HFFc6 (cell line): ENCODE measurements at places on chromosomes 7 and 10. TPM values are rescaled to one million over a fixed set of nuclear protein-coding genes. Genes with fewer than 3 reads are reported as not detected.

- H3K4me3 ChIP-seq: no peak overlapping the region
- peak overlapping the region; percentile 74 for H3K27ac ChIP-seq
- H3K4me1 ChIP-seq: peaks cover 21% of the 10 kb centered on the region
- DNase-seq: peak; percentile 15
Observed at GRCh38 chr10:68594405-68594804, 34.3 kb downstream of the TET1 start.

GRCh38 chr7:26199301-26200037 is 1.1 kb downstream of the HNRNPA2B1 start:
- peaks cover 71% of the 10 kb centered on the region for H3K36me3 ChIP-seq
- H3K4me3 ChIP-seq: peak overlapping the region; percentile 100
- DNase-seq: no peak

GRCh38 chr10:120342115-120342714 is 114.8 kb upstream of the PLPP4 start:
- DNase-seq: no peak
- H3K36me3 ChIP-seq: no peaks in the 10 kb centered on the region
- no peak overlapping the region for H3K27ac ChIP-seq
- H3K4me1 ChIP-seq: no peaks in the 10 kb centered on the region
- no peak overlapping the region for H3K4me3 ChIP-seq

DNA sequence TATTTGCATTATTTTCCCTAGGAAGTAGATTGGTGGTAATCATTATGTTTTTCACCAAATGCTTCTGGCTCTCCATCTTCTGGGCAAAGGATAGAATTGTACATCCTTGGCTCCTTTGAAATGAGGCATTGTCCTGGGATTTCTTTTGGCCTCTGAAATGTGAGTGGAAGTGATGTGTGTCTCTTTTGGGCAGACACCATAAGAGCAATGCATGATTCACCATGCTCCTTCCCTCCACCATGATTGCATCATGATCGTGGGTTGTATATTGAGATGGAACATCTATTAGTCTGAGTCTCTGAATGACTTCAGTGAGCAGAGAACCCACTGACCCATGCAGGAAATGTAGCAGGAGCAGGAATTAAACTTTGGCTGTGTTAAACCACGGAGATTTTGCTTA is 49.2 kb downstream of the ADRA2A start:
- H3K36me3 ChIP-seq: no peaks in the 10 kb centered on the region
- H3K27ac ChIP-seq: no peak overlapping the region
- no peak for DNase-seq
- no peak overlapping the region for H3K4me3 ChIP-seq
- H3K27me3 ChIP-seq: no peaks in the 10 kb centered on the region; the same call in none of the 2 replicates

DNA sequence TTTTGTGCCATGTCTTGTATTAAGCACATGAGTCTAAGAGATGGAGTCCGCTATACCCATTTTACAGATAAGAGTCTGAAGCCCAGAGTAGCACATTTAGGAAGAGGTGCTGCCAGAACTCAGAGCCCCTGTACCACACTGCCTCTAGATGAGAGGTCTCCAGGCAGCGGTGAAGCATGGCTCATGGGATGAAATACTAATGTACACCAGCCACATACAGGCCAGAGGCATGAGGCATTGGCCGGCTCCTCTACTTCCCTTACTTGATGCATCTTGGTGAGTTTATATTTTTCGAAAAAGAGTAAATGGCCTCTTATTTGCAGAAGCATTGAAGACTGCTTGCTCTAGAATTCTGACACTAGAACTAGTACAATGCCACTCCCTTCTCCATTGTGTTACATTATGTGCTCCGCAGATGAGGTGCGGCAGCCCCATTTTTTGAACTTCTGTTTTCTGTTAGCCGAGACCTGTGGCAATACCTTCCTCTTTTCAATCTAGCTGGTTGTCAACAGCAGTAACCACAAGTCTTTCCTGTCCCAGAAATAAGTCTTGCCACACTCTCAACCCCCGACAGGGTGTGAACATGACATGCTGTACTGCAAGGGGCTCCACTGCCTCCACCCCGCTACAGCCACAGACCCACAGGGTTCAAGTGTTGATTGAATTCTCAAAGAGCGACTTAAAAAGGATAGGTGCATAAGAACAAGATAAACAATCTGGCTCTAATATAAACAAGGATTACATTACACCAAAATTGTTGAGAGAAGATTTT is 145.3 kb downstream of the CELF2 start:
- no peak overlapping the region for H3K27ac ChIP-seq
- DNase-seq: no peak
- peaks cover 10% of the 10 kb centered on the region; the same call in 1 of the 2 replicates for H3K36me3 ChIP-seq

AOC1 gene
- not detected in 3 replicates for total RNA-seq

VGF gene
- 0.29 to 0.73 TPM (median 0.34 TPM) in 3 replicates for total RNA-seq

DNA sequence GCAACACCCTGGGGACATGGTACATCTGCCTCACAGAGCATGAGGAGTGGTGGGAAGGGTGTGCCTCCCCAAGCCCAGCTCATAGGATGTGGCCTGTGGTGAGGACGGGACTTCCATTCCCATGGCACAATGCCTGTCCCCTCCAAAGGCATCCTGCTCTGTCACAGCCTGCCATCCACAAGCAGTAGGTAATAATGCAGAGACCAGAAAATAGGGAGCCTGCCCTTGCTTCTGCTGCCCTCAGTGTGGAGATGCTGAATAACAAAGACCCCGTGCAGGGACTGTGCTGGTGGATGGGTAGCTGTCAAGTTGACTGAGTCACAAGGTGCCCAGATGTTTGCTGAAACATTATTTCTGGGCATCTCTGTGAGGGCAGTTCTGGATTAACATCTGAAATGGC is 199.9 kb upstream of the GRB10 start:
- H3K27me3 ChIP-seq: peaks cover 12% of the 10 kb centered on the region
- no peaks in the 10 kb centered on the region for H3K36me3 ChIP-seq
- H3K4me3 ChIP-seq: no peak overlapping the region
- no peak for DNase-seq
- H3K4me1 ChIP-seq: no peaks in the 10 kb centered on the region
- H3K27ac ChIP-seq: no peak overlapping the region

DNA sequence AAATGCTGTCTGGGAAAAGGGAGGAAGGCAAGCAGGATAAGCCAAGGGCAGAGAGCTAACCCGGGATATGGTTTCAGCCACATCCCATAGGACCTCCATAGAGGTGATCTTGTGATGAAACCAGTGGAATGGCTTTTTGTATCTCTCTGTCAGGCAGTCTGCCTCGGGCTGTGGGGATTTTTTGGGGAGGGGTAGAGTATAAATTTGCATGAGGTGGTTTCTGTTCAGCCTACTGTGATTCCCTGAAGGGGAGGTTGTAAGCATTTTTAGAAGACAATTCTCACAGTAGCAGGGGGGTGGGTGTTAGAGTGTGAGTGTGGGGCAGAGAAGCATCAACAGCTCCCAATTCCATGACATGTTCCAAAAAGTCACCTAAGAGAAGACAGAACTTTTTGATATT is 11.8 kb downstream of the OR9A2 start:
- H3K27ac ChIP-seq: no peak overlapping the region
- peaks cover 5% of the 10 kb centered on the region; the same call in 1 of the 2 replicates for H3K27me3 ChIP-seq
- H3K36me3 ChIP-seq: no peaks in the 10 kb centered on the region
- peak overlapping the region; percentile 7; the same call in 1 of the 2 replicates for H3K4me3 ChIP-seq
- DNase-seq: no peak
- H3K4me1 ChIP-seq: peaks cover 46% of the 10 kb centered on the region

- H3K36me3 ChIP-seq: peaks cover 52% of the 10 kb centered on the region
- H3K4me1 ChIP-seq: peaks cover 69% of the 10 kb centered on the region
- H3K4me3 ChIP-seq: peak overlapping the region; percentile 85
Observed at GRCh38 chr7:39659356-39660013, 36.1 kb downstream of the RALA start.

AZGP1 gene
- not detected in 3 replicates for total RNA-seq

DNA sequence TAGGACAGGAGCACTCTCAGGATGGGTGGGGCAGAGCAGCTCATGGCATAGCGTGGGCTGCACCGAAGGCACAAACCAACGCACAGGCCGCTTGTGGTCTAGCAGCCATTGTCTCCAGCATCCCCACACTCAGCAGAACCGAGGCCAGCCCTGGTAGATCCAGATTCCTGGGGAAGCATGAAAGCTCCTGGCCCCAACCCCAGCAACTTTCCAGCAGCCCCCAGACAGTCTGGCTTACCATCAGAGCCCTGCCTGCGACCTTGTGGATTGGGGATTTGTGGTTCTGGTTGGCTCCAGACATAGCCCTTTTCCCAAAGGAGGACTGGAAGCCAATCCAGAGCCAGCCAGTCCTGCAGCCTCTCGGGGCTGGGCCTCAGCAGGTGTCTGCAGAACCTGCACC is 33.8 kb upstream of the MGMT start:
- no peak overlapping the region for H3K4me3 ChIP-seq
- peaks cover 8% of the 10 kb centered on the region for H3K27me3 ChIP-seq
- H3K27ac ChIP-seq: no peak overlapping the region

GRCh38 chr7:84281518-84281917 is 86.9 kb upstream of the SEMA3A start:
- no peak for DNase-seq
- no peak overlapping the region for H3K4me3 ChIP-seq
- no peaks in the 10 kb centered on the region; the same call in 1 of the 2 replicates for H3K27me3 ChIP-seq
- peaks cover 10% of the 10 kb centered on the region; the same call in 1 of the 2 replicates for H3K4me1 ChIP-seq
- H3K36me3 ChIP-seq: peaks cover 9% of the 10 kb centered on the region; the same call in 1 of the 2 replicates

MCU gene
- total RNA-seq: 28.3 and 33.0 TPM in 2 replicates

DNA sequence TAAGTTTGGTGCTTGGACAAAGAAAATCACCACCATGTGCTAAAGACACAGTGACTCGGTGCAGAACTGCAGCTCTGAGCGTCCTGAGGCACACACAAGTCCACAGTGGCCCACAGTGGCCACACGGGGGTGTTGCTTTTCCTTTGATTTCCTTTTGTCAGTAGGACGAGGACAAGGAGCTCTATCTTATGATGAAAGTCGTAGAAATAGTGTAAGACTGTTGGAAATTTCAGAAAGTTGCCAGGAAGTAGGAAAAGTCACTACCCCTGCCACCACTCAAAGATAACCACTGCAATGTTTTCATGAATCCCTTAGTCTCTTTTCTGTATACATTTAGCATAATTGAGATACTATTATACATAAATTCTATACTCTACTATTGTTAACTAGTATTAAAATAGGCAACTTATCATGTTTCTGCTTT is 146.0 kb downstream of the TNS3 start:
- H3K27me3 ChIP-seq: no peaks in the 10 kb centered on the region
- H3K36me3 ChIP-seq: peaks cover 9% of the 10 kb centered on the region; the same call in 1 of the 2 replicates
- DNase-seq: peak; percentile 73
- no peak overlapping the region for H3K4me3 ChIP-seq
- peaks cover 13% of the 10 kb centered on the region for H3K4me1 ChIP-seq
- H3K27ac ChIP-seq: peak overlapping the region; percentile 49; the same call in 1 of the 2 replicates

DNA sequence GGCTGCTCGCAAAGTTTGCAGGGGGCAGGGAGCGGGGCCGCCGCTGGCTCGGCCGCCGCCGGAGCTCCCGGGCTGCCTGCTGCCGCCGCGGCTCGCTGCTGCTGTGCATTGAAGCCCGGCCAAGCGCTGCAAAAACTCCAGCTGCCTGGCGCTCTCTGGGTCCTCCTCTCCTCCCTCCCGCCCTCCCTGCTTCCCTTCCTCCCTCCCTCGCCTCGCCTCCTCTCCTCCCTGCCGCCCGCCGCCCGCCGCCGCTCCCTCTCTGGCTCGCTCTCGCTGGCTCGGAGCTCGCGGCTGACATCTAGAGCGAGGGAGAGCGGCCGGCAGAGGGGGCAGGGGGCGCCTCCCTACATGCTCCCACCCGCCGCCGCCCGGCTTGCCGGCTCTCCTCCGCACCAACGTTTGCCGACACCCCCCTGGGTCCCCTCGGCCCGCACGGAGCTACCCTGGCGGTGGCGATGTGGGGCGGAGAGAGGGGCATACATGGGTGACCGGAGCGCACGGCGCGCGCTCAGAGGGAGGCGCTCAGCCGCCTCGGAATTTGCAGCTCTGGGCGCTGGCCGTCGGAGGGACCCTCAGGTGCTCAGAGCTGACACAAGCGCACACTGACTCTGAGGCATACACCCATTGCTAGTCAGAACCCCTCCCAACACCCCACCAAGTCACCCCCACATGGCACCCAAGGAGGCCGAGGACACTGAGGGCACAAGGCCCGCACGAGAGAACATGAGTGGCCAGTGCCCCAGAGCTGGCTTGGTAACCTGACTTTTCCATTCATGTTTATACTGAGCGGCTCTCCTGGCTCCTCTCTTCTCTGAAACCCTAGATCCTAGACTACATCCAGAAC is 1.2 kb upstream of the PLXNA4 start:
- no peak for DNase-seq
- no peaks in the 10 kb centered on the region for H3K4me1 ChIP-seq

DNA sequence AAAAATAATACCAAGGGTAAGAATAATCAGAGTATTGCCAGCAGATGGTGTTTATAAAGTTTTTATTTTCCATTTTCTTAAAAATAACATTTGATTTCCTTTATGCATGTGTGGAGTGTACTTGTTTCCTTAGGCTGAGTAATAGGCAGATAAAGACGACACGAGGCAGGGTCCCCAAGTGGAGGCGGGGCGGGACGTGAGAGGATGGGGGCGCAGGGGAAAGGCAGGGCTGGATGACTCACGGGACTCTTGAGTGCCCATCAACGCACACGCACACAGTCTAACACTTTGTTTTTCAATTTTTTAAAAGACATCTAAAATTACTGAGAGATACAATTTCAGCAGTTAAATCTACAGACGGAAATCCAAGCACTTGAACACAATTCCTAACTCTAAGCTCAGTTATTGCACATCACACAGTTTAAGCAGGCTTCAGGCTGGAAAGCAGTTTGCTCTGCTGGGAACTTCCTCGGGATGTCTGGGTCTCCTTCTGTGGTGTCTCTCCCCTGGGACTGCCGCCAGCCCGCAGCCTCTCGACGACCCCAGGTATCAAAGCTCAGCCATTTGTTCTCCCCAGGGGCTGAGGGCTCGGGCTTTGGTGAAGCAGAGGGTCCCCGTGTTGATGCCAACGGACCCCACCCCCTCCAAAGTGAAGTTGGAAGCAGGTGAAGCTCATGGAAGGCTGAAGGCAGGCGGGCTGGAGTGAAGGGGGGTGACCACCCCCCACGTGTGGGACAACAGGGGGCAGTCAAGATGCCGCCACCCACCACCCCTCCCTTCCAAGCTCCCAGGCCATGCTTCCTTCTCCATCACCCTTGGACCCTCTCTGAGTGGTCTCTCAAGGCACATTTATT is 29.1 kb downstream of the SPOCK2 start:
- H3K4me1 ChIP-seq: peaks cover 8% of the 10 kb centered on the region
- DNase-seq: no peak
- no peaks in the 10 kb centered on the region for H3K36me3 ChIP-seq
- H3K27me3 ChIP-seq: peaks cover 41% of the 10 kb centered on the region
- H3K27ac ChIP-seq: no peak overlapping the region
- H3K4me3 ChIP-seq: no peak overlapping the region

DNA sequence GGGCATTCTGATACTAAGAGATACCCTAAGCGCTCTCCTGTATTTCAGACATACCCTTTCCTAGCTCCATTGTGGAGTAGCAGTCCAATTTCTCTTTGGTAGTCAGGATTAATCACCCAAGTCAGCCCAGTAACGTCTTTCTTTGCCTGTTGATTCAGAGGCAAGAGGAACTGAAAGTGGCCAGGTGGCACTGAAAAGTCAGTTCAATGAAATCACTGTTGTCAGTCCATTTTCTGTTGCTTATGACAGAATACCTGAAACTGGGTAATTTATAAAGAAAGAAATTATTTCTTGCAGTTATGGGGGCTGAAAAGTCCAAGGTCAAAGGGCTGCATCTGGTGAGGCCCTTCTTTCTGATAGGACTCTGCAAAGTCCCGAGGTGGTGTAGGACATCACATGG is 40.2 kb downstream of the ANKRD61 start:
- H3K36me3 ChIP-seq: no peaks in the 10 kb centered on the region
- H3K27me3 ChIP-seq: peaks cover 3% of the 10 kb centered on the region
- H3K4me1 ChIP-seq: no peaks in the 10 kb centered on the region
- DNase-seq: no peak
- no peak overlapping the region for H3K27ac ChIP-seq
